ENCODE measurements at places on chromosomes 7 and 10.

DNA sequence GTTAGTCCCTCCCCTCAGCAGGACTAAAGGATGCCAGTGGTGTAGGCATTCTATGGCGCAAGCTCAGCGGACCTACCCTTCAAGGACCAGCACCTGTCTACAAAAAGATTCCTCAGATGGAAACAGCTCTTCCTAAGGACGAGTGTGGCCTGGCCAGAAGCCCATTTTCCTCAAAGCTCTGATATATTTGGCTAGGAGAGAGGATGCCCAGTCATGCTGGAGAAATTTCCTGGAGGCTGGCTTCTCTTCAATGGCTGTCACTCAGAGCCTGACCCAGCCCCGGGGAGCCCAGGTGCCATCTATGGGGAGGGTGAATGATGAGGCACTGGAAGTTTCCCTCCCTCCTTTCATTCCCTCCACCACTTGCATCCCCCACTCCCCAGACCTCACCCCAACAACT, 111.5 kb downstream of the PLXNA4 start:
- DNase-seq: no peak

GRCh38 chr10:86203162-86203905, 163.3 kb downstream of the GRID1 start:
- peak; percentile 75 for DNase-seq

DNA sequence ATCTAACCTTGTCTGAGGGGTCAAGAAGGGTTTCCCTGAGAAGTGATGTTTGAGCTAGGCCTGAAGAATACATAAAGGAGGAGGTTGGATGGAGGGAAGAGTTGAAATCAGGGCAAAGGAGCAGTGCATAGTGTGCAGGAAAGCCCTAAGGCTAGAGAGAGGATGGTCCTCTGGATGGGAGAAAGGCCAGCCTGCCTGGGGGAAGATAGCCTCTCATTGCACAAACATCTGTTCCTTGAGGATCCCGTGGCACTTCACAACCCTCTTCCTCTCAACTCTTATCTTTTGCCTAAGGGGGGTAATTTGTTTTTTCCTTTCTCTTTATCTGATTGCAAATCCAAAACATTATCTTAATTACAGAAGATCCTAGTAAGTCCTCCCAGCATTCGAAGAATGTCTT, 35.7 kb downstream of the STAMBPL1 start:
- DNase-seq: no peak

GRCh38 chr7:38478404-38478803, 152.8 kb downstream of the AMPH start:
- no peak for DNase-seq

DNA sequence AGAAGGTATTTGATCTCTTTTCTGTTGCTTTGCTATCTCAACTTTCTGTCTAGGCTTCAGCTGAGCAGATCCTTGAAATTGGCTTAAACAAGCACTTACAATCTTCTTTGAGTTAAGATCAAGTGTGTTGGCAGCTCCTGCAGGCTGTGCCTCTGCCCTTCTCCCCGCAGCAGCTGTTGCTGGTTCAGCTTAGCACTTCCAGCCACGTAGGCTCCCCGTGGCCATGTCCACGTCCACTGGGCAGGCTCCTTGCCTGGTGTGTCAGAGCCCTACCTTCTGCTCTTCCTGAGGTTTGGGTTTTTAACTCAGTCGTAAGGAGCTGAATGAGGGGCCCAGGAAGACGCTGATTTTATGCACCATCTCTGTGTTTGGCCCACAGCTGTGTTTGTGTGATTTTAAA, 47.2 kb downstream of the CAMK1D start:
- no peak for DNase-seq

GRCh38 chr7:70489813-70490212, 642.1 kb upstream of the GALNT17 start:
- DNase-seq: no peak

DNA sequence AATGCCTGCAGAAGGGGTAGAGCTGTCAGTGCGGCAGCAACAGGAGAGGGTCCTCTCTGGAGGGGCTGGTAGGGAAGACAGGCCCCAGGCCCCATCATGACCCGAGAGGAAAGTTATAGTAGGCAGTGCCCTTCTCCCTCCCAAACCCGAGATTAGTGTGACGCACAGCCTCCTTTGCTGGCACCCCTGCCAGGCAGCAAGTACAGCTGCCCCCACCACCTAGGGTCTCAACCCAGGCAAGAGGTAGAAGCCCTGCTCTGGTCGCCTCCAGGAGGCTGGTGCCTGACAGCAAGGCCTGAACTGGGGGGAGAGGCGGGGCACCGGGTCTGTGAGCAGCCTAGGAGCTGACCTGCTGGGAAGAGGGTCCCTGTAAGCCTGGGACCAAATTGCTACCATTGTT, 15.5 kb downstream of the LOXL4 start:
- no peak for DNase-seq

DNA sequence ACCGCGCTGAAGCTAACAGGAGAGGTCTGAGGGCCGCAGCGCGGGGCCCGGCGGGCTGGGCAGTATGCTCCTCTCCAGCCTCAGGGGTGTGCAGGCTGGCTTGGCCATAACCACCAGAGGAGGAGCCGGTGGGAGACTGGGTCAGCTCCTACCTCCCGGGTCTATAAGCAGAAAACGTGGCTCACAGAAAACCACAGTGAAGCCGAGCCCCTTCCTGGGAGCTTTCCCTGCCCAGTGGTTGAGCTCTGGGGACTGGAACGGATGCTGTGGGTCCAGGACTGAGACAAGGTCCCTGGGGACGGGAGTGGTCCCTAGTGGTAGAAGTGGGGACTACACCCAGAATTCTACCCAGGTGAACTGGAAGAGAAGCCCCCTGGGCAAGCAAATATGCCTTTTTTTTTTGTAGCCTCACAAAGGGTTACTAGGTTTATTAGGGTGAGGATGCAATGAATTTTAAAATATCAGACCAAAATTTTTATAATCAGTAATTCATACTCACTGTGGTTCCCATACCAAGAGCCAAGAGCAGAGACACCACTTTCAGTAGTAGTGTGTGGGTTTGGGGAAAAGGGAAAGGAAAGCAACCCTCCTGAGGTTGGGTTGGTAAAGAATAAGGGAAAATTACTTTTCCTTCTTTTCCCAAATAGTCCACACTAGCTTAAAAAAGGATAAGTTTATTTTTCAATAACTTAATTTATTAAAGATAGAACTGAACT, 67.9 kb upstream of the PRKCQ start:
- DNase-seq: peak; percentile 93

DNA sequence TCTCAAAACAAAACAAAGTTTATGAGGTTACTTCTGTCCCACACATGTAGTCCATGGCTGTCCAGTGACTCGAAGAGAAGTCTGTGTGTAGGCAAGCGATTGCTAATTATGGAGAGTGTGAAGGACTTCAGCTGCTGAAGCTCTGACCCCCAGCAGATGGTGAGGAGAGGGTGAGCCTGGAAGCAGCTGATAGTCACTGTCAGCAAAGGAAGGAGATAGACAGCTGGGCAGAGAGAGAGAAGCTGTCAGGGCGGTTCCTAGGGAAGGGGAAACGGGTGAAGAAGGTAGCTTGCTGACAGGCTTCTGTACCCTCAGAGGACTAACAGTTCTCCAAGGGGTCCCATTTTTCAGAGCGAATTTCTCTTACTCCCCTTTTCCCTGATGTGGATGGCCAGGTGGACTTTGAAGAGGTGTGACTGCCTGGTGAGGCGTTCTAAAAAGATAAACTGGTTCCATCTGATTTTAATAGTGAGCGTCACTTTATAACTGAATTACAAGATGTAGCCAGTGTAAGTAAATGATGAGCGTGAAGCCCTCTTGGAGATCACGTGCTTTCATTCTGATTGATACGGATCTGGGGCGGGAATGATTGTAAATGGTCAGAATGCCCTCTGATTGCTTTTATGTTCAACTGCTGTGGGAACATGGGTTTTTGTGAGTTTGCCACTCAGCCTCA, 12.1 kb downstream of the ZSCAN21 start:
- DNase-seq: no peak

GRCh38 chr10:43461950-43462349, 25.0 kb downstream of the ZNF487 start:
- DNase-seq: peak; percentile 94

DNA sequence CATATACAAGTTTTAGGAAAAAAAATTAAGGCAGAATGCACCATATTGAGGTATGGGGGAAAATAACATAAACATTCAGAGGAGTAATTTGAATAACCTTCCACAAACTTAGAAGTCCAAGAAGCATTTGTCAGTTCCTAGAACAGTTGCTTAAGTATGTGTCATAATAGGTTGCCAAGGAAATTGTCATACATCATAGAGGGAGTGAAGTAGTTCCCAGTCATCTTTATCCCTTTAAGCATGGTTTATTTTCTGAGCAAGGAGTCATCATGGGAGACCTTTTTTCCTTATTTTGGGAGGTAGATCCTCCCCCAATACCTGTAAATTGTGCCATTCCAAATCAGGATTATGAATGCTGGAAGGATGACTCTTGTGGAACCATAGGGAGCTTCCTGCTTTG, at the start of gene SSMEM1:
TSS of gene SSMEM1 (plus strand) at position 219 of the 400 bp plus-strand sequence. CDS start at position 270, 51 bp downstream.
- no peak for DNase-seq

DNA sequence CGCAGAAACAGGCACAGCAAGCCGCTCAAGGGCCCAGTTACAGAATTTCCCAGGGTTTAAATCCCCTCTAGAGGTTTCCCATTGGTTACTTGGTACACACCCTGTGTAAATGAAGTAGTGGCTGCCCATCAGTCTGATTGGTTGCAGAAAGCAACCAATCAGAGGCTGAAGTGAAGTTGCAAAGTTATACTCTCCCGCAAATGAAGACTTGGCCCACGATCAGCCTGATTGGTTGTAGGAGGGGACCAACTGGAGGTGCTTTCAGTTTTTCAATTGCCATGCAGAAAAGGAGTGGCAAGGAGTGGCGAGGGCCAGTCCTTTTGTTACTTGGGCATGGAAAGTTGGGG, 909.2 kb upstream of the AUTS2 start:
- DNase-seq: no peak

GRCh38 chr10:75400163-75400770, 1.3 kb downstream of the ZNF503 start:
- no peak for DNase-seq

GRCh38 chr10:124653311-124653710, 90.9 kb downstream of the FAM53B start:
- no peak for DNase-seq

DNA sequence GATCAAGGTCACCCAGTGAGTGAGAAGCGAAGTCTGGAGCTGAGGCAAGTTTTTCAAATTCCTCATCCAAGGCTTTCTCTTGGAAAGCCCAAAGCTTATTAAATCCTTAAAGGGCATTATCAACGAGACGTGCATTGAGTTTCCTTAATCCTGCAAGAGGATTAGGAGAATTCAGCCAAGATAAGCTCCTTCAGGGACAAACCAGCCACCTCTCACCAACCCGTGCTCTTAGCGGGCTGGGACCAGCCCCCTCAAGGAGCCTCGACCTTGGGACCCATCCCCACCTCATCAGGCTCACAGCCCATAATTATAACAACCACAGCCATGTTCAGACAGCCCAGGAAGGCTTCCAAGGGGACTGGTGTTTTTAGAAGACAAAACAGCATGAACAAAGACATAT, 12.0 kb upstream of the SLC29A4 start:
- DNase-seq: no peak

DNA sequence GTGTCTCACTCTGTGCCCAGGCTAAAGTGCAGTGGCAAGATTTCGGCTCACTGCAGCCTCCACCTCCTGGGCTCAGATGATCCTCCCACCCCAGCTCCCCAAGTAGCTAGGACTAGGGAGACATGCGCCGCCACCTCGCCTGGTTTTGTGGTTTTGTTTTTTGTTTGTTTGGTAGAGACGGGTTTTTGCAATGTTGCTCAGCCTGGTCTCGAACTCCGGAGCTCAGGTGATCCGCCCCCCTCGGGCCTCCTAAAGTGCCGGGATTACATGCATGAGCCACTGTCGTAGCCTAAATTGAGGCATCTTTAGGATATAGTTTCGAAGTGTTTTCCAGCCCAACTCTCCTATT, 781 bp downstream of the ZNF727 start:
- no peak for DNase-seq

GRCh38 chr7:50856231-50856630, 73.5 kb upstream of the GRB10 start:
- DNase-seq: no peak

Data from GM23338 (cell line).